ENCODE measurements at places on chromosomes 2 and 18.

- no peak for DNase-seq
Measured at GRCh38 chr2:100990650-100991403, 11.3 kb upstream of the RPL31 start.

GRCh38 chr2:32937602-32938448 lies 8.9 kb upstream of the LTBP1 start:
- DNase-seq: peak; percentile 5

- no peak for DNase-seq
Measured at GRCh38 chr2:185436787-185437372, 301.7 kb upstream of the FSIP2 start.

DNA sequence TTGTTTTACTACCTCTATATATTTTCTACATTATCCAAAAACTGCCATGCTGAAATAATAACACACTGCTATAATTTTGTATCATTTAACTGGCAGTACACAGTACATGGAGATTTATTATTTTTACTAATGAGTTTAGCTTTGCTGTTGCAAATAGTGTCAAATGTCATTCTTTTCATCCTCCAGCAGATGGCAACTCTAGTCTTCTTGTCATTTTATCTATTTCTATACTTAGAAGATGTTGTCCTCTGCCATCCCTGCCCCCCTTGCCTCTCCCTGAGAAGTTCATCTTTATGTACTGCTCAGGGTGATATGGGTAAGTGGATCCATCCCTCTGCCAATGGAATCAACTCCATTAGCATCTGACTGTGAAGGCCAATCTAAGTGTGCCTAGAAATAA lies 21.7 kb upstream of the LRRTM1 start:
- DNase-seq: peak; percentile 3

GRCh38 chr2:200655918-200656580 lies 70.2 kb downstream of the AOX1 start:
- DNase-seq: no peak

GRCh38 chr2:70861777-70862625 lies 26.4 kb upstream of the CD207 start:
- peak; percentile 75 for DNase-seq

GRCh38 chr2:220574038-220574437 lies 946.6 kb downstream of the SLC4A3 start:
- no peak for DNase-seq

- DNase-seq: no peak
Measured at GRCh38 chr2:240596080-240596460, 9.5 kb downstream of the CAPN10 start.

Measured in dermis microvascular lymphatic vessel endothelial cell (primary cell).